ENCODE measurements at places on chromosomes 2 and 18.

- no peak for DNase-seq
Measured at GRCh38 chr2:186639939-186640338, 50.1 kb downstream of the ITGAV start.

GRCh38 chr2:27805180-27805579, 33.7 kb downstream of the MRPL33 start:
- no peak for DNase-seq

GRCh38 chr18:50312296-50313030, 25.0 kb upstream of the CXXC1 start:
- DNase-seq, result no peak

- no peak for DNase-seq
Measured at GRCh38 chr18:398935-399630, 101.4 kb downstream of the COLEC12 start.

GRCh38 chr18:75350512-75350839, 77.0 kb downstream of the SMIM21 start:
- DNase-seq, result no peak

DNA sequence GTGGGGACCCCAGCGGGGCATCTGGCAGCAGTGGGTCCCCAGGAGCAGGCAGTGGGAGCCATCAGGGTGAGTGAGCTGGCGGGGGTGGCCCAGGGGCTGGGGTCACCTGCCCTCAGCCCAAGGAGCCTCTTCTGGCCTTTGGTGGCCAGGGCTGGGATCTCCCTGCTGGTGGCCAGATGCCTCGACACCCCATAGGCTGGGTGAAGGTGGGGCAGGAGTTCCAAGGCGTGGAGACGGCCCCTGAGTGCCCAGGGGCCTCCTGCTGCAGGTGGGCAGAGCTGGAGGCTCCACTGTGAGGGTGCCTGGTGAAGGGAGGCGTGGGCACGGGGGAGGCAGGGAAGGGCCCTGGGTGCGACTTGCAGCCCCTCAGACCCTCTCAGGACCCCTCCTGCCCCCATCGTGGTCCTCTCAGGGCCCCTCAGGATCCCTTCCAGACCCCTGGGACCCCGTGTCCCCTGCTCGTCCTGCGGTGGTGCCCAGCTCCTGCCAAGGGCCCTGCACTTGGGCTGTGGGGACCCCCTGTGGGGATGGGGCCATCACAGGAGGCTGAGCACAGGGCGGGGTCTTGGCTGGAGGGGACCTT, 5.0 kb upstream of the GPR35 start:
- no peak for DNase-seq

DNA sequence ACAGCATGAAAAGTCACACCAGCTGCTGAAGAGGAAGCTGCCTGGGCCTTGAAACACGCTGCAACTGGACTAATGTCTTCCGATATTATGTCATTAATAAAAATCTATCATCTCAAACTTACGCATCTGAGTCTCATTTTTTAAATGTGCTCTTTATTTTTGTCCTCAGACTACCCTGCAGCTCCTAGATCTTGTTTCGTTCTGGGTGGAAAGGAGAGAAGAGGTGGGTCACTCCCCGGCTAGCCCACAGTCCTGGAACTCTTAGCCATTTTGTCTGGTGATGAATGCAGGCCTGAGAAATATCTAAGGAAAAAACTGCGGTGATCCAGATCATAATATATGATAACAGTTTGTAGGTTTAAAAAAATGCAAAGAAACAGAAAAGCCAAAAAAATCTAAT, 73.3 kb downstream of the TXNL1 start:
- DNase-seq, result peak; percentile 34

- no peak for DNase-seq
Measured at GRCh38 chr2:113127646-113128570, 510 bp downstream of the IL1RN start.

- DNase-seq, result peak; percentile 38
Measured at GRCh38 chr2:232325324-232326273, 53.0 kb upstream of the ALPP start.

GRCh38 chr18:48769006-48769636, 181.6 kb downstream of the SMAD7 start:
- no peak for DNase-seq

DNA sequence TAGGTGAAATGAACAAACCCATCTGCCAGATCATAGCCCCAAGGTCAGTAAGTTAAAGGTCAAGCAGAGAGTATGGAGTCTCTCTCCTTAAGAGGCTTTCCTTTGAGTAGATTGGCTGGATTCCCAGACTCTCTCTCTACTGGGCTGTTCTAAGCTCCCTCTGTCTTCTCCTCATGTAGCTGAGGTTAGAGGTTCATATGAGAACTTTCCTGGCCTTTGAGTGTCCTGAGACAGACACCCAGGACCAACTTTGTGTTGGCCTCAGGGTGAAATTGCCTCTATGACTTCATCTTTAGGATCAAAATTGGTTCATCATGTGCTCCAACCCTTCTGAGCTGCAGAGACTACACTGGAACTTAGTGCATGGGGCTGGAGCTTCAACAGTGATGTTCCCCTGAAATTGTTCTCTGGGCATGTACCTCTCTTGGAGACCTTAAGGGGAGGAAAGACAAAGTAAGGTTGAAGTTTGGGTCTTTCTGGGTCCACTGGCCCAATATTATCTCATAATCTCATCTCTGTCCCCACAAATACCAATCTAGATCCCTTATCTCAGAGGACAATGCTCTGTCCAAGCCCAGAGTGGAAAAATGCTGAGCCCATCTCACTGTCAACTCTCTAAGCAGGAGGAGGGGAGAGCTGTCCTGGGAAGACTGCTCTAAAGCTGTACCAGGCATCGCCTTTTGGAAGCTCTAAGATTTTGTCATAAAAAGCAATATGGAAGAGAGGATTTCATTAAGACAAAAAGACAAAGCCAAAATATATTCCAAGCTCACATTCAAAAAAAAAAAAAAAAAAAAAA, 177.3 kb upstream of the ARL4C start:
- DNase-seq, result peak; percentile 37

DNA sequence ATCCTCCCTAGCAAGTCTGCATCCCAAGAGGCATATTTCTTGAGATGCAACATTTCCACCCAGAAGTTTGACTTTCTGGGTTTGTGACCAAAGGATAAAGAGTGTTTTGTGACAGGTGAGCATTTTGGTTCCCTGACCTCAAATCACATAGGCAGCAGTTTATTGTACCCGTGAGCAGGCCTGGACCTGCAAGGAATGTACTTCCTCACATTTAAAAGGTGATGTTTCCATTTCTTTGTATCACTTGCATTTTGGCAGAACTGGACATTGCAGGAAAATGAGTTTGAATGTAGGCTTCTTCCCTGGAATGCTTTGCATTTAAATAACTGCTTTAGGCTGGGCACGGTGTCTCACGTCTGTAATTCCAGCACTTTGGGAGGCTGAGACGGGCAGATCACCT, 160.7 kb downstream of the ALPK2 start:
- no peak for DNase-seq

DNA sequence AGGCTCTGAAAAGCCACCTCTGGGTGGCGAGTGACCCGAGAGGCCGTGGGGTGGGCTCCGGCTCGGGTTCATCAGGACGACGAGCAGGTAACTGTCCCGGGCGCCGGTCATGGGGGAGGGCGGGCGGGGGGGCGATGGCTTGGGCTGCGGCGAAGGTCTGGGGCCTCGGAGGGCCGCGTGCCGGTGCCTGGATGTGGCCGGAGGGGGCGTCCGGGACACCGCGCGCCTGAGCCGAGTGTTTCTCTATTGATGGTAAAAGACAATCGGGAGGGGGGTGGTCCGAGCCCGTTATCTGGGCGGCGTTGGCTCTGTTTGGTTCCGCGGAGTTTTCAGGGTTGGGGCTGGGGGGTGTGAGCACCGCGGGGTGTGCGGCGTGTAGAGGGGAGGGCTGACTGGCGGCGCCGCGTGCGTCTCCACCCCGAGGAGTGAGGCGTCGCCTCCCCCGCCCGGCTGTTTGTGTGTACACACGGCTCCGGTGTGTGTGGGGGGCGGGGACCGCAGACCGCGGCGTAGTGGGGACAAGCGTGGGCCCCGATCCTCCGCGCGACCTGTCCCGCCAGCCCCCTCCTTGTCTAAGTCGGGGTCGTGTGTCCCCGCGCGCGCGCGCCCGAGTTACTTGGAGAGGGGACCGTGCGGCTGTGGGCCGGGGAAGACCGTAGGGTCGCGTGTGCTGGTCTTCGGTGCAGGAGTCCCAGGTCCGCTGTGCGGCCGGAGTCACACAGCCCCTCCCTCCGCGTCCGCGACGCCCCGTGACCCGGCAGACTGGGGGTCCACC, 1.6 kb downstream of the CTIF start:
- DNase-seq, result peak; percentile 92

DNA sequence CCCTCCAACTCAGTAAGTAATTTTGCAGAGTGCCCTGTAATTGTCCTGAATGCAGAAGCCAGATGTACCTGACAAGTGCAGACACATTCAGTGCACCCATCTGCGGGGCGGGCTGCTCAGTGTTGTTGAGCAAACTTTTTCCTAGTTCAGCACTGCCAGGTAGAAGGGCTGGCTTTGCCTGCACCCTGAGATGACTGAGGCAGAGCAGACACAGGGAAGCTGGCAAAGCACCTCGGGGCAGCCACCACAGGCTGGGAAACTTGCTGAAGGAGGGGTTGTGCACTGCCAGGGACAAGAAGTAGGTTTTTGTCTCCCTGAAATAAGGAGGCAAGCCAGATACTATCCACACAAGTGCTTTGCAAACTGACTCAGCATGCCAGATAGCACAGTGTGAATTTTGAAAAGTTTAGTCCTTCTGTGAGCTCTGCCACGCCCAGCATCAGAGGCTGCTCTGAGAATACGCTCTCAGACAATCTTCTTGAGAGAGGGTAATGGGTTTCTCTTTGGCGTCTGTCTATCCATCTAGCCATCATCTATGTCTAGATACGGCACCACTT, 62.3 kb downstream of the SOWAHC start:
- peak; percentile 24 for DNase-seq

DNA sequence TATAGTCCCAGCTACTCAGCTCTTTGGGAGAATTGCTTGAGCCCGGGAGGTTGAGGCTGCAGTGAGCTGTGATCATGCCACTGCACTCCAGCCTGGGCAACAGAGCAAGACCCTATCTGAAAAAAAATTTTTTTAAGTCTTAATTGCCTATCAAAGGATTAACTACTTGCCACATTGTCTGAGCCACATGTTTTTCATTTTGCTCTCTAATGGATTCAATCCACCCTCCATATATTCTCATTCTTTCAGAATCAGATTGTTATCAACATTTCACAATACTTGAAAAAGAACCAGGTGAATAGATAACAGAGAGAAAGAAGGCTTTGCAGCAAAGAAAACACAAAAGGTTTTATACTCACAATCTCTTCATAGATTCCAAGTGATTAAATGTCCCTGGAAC, 61.0 kb downstream of the PXDN start:
- DNase-seq, result no peak

All from GM23248 (cell line).